Activated CD4-positive, CD25-positive, alpha-beta regulatory T cell treated with anti-CD3 and anti-CD28 coated beads, Interleukin-2, amount 50 U/mL, for 72 hours (primary cell): ENCODE measurements at places on chromosomes 16 and 17.

DNA sequence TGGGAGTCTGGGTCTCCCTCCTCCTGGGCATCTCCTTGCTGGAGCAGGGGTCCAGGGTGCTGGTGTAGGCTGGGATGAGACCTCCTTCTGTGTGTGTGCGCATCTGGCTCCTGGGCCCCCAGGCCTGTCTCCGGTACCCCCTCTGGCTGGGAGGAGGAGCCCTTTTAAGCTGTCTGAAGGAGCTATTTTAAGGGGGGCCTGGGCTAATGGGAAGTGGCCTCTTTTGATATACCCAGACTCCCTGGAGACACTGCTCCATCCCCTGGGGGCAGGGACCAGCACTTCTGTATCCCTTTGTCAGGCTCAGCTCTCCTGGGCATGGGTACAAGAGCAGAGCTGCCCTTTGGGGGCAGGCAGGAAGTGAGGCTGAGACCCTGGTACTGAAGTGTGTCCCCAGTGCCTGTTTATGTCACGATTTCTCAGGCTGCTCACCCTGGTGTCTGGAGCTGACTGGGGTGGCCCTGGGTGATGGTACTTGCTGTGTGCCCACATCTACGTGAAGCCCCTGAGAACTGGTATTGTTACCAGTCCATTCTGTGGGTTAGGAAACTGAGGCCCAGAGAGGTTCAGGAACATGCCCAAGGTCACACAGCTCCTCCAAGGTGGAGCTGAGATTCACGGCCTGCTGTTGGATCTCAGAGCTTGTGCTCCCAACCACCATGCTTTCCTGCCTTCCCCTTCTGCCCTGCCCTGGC lies 6.5 kb downstream of the ADCY7 start:
- DNase-seq: no peak

DNA sequence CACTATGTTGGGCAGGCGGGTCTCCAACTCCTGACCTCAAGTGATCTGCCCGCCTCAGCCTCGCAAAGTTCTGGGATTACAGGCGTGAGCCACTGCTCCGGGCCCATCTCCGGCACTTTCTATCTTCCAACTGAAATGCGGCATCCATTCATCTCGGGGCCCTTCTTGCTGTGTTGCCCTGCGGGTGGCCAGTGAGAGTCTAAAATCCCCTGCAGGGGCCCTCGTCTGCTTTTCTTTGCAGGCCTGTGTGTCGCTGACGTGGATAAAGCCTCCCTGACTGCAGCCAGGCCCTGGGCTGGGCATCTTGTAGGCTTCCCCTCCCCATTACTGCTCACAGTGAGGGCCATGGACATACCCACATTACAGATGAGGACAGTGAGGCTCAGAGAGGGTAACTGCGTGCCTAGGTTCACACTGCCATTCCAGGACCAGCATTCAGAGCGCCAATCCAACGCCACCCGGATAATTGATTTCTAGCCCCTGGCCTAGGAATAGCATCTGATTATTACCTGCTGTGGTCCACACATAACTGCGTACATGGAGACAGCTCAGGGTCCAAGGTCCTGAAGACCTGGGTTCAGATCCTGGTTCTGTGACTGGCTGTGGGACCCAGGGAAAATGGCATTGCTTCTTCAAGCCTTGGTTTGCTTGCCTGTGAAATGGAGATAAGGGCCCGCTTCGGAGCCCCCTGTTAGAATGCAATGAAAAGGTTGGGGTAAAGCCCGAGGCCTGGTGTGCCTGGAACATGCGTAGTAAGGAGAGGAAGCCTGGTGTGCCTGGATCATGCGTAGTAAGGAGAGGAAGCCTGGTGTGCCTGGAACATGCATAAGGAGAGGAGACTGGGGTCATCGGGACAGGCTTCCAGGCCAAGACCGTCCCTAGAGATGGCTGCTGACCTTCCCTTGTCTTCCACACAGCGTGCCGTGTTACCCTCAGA lies 25.0 kb downstream of the CRISPLD2 start:
- DNase-seq: no peak

GRCh38 chr16:73050201-73051099 lies 2.5 kb upstream of the ZFHX3 start:
- DNase-seq: no peak

- DNase-seq: peak; percentile 69
Measured at GRCh38 chr17:76408037-76408849, 23.8 kb downstream of the SPHK1 start.

DNA sequence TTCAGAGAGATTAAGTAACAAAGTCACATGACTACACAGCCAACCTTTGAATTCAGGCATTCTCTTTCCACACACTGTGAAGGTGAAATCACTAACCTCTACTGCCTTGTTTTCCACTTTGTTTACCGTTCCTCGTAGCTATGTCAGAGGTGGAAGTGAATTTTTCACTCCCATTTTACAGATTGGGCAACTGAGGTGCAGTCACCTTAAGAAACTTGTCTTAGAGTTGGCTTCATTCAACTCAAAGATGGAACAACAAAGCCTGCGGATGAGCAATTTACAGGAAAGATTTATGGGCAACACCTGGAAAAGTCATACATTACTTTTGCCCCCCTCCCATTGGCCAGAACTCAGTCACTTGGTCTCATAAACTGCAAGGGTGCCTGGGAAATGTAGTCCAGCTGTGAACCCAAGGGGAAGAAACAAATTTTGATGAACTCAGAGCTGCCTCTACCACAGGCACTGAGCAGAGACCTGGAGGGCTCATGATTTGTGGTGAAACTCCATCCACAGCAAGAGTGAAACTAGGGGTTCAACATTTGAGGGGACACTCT lies 784.6 kb upstream of the EEF2KMT start:
- DNase-seq: no peak
